ENCODE measurements at places on chromosomes 7 and 10. TPM values are rescaled to one million over a fixed set of nuclear protein-coding genes. Genes with fewer than 3 reads are reported as not detected.

- H3K27me3 ChIP-seq, result no peaks in the 10 kb centered on the region
- H3K36me3 ChIP-seq, result no peaks in the 10 kb centered on the region
- H3K4me1 ChIP-seq, result no peaks in the 10 kb centered on the region
- DNase-seq, result no peak
Observed at GRCh38 chr10:15300697-15301096, 70.4 kb downstream of the FAM171A1 start.

DNA sequence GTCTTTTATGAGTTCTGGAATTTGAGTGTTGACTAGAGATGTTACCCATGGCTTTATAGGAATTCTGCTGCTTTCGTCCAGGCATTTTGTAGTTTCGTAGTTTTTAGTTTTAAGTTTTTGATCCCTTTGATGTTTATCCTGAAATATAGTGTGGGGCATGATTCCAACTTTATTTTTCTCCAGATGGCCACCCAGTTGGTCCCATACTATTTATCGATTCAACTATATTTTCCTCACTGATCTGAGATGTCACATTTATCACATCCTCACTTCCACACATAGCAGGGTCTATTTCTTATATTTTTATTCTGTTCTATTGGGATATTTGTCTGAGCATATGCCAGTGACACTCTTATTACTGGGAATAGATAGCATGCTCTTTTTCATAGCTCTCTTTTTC is 33.9 kb downstream of the ADRA2A start:
- DNase-seq, result no peak
- no peak overlapping the region for H3K4me3 ChIP-seq
- no peaks in the 10 kb centered on the region for H3K27me3 ChIP-seq
- no peaks in the 10 kb centered on the region for H3K36me3 ChIP-seq
- H3K4me1 ChIP-seq, result no peaks in the 10 kb centered on the region

GRCh38 chr7:130490888-130491804 is 739 bp upstream of the MEST start:
- H3K36me3 ChIP-seq, result no peaks in the 10 kb centered on the region
- DNase-seq, result no peak
- peaks cover 2% of the 10 kb centered on the region for H3K4me1 ChIP-seq
- H3K27me3 ChIP-seq, result peaks cover 71% of the 10 kb centered on the region
- H3K4me3 ChIP-seq, result peak overlapping the region; percentile 58
- no peak overlapping the region for H3K27ac ChIP-seq

DNA sequence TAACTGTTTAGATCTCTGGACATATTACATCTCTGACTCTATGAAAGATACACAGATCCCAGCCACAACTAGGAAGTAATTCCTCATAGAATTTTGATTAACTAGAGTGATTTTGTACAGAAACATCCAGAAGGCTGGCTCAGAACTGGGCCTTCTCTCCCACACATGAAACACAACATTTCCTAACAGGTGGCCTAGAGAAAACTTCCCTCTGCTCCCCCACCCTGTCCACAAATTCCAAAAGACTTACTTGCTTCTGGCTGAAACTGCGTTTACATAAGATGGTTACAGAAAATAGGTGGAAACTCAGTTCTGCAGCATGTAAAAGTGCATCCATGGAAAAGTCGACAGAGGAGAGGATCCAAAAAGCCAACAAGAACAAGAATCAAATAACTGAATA is 132.9 kb downstream of the FZD1 start:
- DNase-seq, result no peak
- H3K27ac ChIP-seq, result no peak overlapping the region

GRCh38 chr7:33099154-33099940 is 9.9 kb downstream of the RP9 start:
- no peak overlapping the region for H3K4me3 ChIP-seq
- no peaks in the 10 kb centered on the region for H3K27me3 ChIP-seq
- no peak overlapping the region for H3K27ac ChIP-seq
- H3K4me1 ChIP-seq, result peaks cover 31% of the 10 kb centered on the region

- no peak overlapping the region for H3K27ac ChIP-seq
- no peak overlapping the region for H3K4me3 ChIP-seq
- H3K4me1 ChIP-seq, result peaks cover 36% of the 10 kb centered on the region
Observed at GRCh38 chr10:92327445-92328433, 36.8 kb downstream of the MARCHF5 start.

DNA sequence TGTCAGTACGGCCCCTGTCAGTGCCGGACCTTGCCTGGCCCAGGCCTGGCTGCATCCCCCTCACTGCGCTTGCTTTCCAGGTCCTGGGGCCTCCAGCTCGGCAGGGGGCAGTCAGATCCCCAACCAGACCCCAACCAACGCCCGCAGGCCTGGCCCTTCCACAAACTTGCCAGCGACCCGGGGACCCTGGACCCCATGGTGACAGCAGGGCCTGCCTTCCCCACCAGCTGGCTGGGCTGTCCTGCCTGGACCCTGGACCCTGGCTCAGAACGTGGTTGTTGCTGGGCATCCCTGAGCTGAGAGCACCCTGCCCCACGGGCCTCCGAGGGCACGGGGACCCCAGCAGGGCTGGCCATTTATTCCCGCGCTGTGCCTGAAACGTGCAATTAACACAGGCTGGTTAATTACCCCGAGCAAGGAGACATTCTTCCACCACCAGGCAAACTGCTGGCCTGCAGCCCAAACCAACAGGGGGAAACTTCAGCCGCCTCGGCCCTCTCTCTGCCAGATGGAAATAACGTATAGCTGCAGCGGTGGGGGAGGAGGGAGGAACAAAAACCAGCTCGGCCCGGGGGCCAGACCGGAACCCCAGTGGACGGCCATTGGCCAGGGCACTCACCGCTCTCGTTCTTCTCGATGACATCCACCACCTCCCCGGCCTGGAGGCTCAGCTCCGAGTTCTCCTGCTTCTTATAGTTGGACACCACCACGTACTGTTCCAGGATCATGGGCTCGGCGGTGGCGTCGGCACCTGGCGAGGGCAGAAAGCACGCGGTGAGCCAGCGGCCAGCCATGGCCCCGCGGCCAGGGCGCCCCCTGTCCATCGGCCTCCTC is 167.1 kb downstream of the NEURL1 start:
- peaks cover 46% of the 10 kb centered on the region for H3K4me1 ChIP-seq
- H3K4me3 ChIP-seq, result peak overlapping the region; percentile 58
- no peak for DNase-seq
- no peaks in the 10 kb centered on the region for H3K27me3 ChIP-seq
- H3K27ac ChIP-seq, result peak overlapping the region; percentile 89
- H3K36me3 ChIP-seq, result no peaks in the 10 kb centered on the region

DNA sequence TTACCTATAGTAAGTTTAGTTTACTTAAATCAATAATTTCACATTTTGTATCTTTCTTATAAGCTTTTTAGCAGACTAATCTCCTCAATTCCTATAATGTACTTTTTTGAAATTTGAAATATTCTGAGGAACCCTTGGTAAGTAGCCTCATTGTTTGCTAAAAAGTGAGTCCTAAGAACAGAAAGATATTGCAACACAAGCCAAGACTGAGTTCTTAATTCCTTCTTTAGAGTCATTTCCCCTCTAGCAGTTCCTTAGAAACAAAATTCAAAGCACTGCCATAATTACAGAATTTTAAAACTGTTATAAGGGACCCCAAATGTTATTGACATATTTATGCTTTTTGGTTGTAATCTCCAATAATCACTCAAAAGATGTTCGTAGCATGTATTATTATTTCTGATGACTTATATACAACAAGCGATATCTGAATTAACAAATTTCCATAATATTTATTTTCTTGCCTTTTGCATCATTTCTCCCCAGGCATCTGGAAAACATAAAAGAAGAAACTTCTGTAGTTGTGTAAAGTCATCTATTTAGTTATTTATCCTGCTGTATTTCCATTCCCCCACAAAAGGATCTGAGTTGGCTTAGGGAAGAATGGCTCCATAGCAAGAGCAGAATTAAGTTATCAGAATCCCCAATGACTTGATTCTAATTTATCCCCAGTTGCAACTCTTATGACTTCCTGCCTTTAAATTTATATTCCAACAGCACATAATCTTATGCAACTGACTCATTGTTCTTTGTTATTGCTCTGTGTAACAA is 67.8 kb downstream of the TMEM26 start:
- no peak overlapping the region for H3K27ac ChIP-seq
- no peak for DNase-seq
- H3K4me1 ChIP-seq, result no peaks in the 10 kb centered on the region
- H3K4me3 ChIP-seq, result no peak overlapping the region
- H3K36me3 ChIP-seq, result no peaks in the 10 kb centered on the region
- no peaks in the 10 kb centered on the region for H3K27me3 ChIP-seq

The LBX1 gene
- total RNA-seq, result 25.9 TPM

The AHR gene
- 13.6 TPM for total RNA-seq

The AS3MT gene
- total RNA-seq, result 5.6 TPM

The TMEM184A gene
- 1.2 TPM for total RNA-seq

All from gastrocnemius medialis (tissue), 4 donors.